ENCODE measurements at places on chromosomes 13 and 19.

- no peak for DNase-seq
Measured at GRCh38 chr19:4012975-4013634, 5.6 kb downstream of the PIAS4 start.

DNA sequence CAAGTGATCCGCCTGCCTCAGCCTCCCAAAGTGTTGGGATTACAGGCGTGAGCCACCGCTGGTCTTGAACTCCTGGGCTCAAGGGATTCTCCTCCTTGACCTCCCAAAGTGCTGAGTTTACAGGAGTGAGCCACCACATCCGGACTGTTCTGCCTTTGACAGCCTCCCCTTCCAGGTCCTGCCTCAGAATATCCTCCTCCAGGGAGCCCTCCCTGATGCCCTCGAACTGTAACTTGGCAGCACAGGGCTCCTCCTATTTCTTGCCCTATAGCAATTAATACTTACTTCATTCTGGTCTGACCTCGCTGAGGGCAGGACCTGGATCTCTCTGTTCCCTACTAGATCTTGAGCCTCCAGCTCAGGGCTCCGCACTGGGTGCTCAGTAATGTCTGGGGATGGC, 5.9 kb downstream of the CPT1C start:
- no peak for DNase-seq

DNA sequence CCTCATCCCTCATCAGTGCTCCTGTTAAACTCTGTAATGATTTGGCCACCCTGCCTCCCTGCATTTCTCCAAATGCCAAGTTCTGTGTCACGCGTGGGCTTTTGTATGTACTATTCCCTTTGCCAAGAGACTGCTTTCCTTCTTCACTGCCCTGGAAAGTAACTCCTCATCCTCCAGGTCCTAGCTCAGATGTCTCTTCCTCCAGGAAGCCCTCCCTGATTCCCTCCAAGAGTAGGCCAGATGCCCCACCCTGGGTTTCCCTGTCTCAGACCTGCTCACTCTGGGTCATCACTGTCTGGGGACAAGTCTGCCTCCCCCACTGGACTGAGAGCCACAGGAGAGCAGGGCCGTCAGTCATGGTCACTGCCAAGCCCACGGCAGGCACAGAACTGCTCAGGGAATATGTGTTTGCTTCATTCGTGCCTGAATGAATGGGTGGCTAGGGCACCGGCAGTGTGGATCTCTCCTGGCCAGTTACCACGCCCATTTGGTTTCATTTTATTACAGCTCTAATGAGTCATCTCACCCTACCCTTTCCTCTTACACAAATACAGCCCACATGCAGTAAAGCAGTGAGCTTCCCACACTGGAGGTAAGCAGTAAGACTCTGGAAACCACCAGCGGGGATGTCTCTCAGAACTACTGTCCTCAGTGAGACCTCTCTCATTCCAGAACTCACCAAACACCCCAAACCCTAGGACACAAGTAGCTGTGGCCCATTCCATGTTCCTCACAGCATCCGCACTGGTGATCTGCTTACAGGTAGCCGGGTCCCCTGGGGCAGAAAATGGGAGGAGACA, 12.1 kb upstream of the GPR4 start:
- DNase-seq, result peak; percentile 98

- no peak for DNase-seq
Measured at GRCh38 chr13:72864142-72865011, 82.4 kb downstream of the PIBF1 start.

- DNase-seq, result no peak
Measured at GRCh38 chr13:74191410-74191809, 57.2 kb upstream of the KLF12 start.

DNA sequence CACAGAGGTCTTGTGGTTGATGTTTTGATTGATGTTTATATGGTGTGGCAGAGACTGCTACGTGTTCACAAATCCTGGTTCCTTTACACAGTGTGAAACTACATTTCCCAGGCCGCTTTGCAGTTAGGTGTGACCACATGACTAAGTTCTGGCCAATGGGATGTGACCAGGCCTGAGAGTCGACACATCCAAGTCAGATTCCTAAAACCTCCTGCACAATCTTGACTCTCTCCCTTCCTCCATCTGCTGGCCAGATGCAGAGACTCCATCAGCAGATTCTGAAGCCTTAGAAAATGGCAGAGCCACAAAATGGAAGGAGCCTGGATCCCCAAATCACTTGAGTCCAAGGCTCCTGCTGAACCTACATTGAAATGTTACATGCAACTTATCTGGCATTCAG, 12.6 kb downstream of the CD37 start:
- DNase-seq, result peak; percentile 62

DNA sequence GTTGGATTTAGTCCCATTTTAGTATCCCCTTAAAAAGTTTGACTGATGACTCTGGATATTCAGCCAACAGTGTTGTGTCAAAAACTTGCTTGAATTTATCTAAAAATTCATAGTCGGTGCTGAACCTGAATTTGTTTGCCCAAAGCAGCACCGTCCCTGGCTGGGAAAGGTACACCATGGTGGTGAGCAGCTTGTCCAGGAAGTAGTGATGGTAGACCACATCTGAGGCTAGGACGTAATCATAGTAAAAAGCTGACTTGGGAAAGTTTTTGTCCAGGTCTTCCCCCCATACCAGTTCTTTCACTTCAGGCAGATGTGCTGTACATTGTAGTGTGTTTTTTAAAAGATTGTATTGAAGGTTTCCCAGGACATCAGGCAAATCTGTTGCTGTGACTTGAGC, 8.8 kb downstream of the METTL21C start:
- no peak for DNase-seq

DNA sequence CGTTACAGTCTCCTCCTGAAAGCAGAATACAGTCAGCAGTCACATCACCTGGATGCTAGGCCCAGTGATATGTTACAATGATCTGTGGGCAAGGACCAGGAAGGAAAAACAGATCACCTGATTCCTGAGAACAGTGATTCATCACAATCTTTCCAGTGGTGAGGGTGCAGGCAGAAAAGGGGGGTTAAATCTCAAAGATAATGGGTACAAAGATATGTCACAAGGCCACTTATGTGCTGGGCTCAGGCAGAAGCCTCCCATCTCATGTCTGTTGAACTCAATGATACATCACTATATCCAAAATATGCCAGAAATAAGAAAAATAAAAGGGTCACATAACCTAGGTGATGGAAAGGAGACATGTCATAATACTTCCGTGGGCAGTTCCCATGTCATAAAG, 10.8 kb upstream of the ZNF91 start:
- DNase-seq, result no peak

GRCh38 chr13:26988059-26988769, 183.4 kb downstream of the USP12 start:
- DNase-seq, result no peak

Data from RWPE1 (cell line).